ENCODE measurements at places on chromosomes 2 and 18.

GRCh38 chr2:54838585-54839035, 115.1 kb downstream of the EML6 start:
- DNase-seq: peak; percentile 46

DNA sequence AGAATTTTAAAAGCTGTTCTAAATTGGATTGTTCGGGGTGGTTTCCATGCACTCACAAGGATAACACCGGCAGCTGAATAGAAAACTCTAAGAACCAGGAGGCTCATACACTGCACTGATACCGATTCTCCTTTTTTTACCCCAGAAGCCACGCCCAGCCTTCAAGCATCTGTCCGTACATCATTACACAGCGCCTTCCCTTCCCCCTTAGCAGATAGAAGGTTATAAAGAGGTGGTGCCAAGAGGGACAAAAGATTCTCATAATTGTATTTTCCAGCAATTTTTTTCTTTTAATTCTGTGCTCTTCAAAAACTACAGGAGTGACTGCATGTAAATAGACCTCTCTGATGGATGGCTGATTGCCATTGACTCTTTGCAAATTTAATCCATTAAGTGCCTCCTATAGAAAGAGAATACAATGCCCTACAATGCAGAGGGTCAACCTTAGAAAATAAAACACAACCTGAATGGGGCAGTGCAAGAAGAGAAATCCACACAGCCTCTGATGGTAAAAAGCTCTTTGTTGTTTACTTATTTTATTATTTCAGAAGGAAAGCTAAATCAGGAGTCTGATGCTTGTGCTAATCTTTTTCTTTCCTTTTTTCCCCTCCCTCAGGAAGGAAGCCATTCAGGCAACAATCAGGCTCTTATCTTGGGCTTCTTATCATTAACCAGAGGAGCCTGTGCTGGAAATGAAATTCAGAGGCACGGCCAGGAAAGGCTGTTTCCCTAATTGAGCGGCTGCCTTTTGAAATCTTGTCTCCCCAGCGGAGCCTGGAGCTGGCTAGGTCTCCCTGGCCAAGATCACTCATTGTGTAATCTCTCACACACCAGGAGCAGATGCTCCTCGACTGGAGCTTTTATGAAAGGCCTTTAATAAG, 198.9 kb upstream of the NABP1 start:
- DNase-seq: no peak

- no peak for DNase-seq
Measured at GRCh38 chr2:104849618-104850141, 4.2 kb upstream of the POU3F3 start.

DNA sequence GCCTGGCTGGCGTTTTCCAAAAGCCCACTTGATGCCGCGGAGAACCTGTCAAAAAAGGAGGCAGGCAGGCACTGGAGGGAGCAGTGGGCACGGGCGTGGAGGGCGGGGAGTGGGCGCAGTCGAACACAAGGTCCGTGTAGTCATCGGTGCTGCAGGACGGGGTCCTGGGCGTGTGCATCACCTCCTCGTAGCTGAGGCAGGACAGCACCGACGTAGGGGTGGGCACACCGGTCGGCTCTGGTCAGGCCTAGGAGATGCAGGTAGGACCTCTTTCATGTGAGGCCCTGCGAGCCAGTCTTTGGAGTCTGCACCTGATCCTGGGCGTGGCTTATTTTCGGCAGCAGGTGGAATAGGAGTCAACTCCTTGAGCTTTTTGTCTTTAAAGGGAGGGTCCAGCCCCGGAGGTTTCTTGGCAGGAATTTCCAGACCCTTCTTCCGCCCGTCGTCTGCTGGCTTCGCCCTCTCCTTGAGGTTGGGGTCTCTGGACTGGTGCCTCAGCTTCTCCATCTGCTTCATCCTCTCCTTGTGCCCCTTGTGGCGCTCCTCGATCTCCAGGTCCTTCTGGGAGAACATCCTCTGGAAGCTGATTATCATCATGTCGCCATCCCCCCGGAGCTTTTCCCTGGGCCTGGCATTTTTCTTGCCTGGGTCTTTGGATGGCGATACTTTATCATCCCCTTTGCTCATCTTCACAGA, 892.5 kb upstream of the LRRTM1 start:
- no peak for DNase-seq

DNA sequence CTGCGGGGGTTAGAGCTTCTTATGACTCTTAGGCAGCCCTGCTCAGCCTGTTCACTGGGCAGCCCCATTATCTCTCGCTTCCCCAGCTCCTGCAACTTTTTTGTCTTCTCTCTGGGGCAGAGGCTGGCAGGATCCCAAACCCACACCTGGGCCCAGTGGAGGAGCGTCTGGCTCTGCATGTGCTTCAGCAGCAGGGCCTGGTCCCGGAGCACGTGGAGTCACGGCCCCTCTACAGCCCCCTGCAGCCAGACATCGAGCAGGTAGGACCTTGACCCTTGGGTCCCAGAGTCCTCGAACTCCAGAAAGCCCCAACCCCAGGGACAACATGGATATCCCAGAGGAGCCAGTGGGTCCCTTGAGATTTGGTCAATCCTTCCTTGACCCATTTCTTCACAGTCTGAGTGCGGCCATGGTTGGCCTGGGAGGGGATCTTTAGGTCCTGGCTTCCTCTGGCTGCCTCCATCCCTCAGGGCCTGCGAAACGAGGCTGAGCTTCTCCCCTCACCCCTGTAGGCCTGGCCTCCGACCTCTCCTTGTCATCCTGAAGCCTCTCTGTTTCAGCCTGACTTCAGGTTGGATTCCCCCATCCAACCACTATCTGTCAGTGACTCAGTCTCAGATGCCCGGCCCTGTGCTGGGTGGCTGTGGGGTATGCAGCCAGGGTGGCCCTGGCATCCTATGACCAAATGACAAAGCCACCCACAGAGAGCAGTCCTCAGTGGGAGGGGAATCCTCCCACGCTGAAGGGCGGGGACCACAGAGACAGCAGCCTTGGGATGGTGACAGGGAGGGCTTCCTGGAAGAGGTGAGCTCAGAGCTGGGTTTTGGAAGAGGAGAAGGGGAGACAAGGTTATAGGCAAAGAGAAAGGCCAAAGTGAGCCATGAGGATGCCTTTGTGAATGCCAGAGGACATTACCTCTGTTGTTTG, 214.2 kb downstream of the DYSF start:
- no peak for DNase-seq

DNA sequence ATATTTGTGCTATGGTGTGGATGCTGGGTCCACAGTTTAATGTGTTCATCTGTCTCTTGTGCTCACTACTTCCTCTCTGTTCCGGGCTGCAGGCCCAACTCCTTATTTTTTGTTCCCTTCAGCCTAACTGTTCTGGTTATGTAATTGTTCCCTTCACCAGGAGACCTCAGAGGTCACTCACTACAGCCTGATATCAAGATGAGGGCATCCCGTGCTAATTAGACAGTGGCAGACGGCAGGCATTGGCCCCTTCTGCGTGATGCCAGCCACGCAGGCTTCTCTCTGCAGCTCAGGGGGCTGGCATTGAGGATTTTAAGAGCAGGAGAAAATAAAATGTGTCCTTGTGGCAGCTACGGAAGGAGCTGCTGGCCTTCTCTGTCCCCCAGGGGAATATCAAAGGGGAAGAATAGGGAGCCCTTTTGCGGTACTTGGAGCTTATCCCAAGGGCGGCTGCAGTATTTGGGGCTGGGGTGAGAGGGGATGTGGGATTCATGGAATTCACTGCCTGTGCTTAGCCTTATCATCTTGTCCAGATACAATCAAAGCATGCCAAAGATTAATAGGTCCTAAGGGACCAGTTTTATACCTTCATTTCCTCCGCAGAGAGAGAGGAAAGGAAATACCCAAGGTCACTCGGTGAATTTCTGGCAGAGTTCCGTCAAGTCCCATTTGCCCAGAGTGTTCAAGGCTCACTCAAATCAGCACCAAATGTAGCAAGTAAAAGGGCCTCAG, 53.3 kb upstream of the TRIB2 start:
- DNase-seq: no peak

DNA sequence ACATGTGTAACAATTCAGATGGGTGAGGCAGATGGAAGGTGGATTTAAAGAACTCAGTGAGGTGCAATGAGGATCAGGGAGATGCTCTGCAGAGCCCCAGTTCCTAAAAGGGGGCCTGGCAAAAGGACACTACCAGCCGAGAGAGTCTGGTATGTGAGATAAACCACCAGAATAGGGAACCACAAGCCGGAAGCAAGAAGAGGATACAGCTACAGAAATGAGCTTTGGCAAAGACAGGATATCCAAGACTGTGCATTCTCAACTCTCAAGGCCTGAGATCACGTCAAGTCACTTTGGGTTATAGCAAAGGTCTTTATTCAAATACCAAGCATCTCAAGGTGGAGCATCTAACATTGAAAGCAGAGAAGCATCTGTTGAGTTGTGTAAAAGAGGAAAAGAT, 293.5 kb downstream of the ARHGAP15 start:
- DNase-seq: no peak

GRCh38 chr2:24328010-24328409, 32.3 kb downstream of the ITSN2 start:
- no peak for DNase-seq

- no peak for DNase-seq
Measured at GRCh38 chr18:79878741-79879378, 72.6 kb downstream of the SLC66A2 start.

DNA sequence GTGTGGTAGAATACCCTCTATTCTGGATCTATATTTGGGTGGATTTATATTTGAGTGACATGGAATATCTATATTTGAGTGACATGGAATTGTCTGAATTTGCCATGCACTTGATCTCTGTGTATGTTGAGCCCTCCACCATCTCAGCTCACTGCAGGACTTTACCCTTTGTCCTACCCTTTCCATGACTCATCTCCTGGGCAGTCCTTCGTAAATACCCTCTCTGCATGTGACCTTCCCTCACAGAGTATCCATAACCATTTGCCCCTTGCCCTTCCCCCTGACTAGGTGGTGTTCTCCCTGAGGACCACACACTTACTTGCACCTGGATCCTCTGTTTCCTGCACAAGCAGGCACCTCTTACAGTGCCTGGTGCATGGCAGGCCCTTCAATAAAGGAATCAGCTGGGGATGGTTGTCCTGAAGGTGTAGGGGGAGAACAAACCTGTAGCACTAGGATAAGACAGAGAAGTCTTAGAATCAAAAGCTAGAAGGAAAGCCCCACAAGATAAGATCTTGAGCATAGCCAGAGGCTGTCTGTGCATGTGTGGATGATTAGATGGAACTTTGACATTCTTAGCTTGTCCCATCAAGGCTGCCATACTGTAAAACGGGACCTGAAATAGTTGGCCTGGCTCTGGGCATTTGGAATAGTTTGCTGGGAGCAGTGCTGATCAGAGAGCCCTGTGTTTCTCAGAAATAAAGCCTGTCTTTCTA, 230.4 kb downstream of the FHOD3 start:
- DNase-seq: no peak

DNA sequence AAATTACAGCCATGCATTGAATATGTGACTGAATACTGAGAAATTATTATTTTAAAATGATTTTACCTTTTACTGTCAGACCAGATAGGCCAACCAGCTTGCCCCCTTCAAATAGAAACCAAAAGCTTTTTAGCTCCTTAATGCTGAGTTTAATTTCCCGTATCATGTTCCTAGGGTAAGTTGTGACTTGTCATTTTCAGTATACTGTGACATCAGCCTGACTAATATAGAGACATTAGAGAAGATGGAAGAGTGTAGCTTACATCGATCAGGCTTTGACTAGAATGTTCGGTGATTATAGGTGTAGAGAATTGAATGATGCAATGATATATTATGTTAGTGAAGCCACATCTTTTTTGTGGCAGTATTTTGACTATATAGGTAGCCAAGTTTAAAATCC, 50.6 kb upstream of the ZEB2 start:
- DNase-seq: no peak

- no peak for DNase-seq
Measured at GRCh38 chr2:19480673-19481072, 122.2 kb upstream of the OSR1 start.

DNA sequence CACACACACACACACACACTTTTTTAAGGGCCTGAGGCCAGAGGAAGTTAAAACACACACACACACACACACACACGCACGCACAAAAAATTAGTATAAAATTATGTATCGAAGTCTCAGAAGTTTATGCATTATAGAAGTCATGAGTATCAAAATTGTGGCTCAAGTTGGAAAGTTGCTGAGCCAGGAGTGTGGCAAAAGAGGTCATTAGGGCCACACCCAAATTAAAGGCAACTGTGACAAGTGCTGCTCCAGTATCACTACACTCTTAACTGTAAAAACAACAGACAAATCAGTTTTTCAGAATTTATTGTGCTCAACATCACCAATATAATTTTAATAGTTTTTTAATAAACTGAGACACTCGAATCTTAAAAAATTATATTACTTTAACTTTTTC, 36.9 kb downstream of the YWHAQ start:
- DNase-seq: no peak

Data from stimulated activated CD4-positive, alpha-beta T cell treated with anti-CD3 and anti-CD28 coated beads, Interleukin-1b, Interleukin-23, amount 100 ng/mL, for 1 hour (primary cell).